ENCODE measurements at places on chromosomes 5 and 9.
A peak's percentile ranks its signal among the peaks of the same experiment; 100 is the strongest.

DNA sequence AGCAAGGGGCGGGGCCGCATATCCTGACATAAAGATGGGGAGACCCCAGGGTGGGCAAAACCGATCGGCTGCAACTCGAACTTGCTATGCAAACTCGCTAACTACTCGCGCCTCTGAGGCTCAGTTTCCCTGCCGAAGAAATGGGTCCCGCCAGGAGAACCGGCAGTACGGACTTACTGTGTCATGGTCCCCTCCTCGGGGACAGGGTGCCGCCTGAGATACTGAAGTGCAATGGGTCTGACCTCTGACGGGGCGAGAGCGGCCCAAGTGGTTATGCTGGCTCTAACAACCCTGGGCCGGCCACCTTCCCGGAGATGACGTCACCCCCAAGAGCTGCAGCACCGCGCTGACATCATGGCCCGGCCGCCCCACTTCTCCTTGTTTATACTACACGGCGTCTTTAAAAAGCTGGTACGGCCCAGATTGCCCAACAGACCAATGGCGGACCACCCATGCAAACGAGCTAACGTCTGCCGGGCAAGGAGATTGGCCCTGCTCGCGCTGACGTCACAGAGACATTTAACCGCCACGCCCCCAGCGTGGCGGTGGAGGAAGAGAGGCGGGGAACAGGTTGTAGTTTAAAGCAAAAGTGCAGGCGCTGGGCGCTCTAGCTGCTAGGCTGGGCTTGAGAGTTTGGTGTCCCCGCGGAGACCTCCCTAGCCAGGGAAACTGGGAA is 490 bp upstream of the RNF44 start:
- peak; percentile 99 for DNase-seq

DNA sequence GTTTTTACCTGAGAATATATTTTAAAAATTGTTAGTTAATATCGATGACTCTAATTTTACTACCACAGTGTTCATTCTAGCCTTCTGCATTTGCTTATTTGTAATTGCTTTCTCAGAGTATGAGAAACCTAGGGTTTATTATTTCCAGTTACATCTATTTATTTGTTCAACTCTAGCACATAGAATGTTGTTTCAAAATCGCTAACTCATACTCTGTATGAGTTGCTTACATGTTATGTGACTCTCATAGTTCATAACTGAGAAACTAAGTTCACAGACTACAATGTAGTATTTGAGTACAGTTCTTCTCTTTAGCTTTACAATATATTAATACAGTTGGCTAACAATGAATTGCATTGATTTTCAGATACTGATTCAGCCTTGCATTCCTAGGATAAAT is 103.2 kb downstream of the MACROH2A1 start:
- DNase-seq = no peak

- DNase-seq = no peak
These were observed 15.5 kb upstream of the DPM2 start for GRCh38 chr9:127953154-127953553.

- no peak for DNase-seq
These were observed 205.6 kb downstream of the ZNF462 start for GRCh38 chr9:107068581-107068980.

Measured in femur (tissue), 1 donor.